Epithelial cell of esophagus (primary cell): ENCODE measurements at places on chromosomes 7 and 10.

- no peak for DNase-seq
These were observed 134.8 kb upstream of the BMPER start for GRCh38 chr7:33770576-33770975.

GRCh38 chr7:129083525-129083924 is 28.6 kb upstream of the TNPO3 start:
- DNase-seq, result no peak

- DNase-seq, result peak; percentile 84
These were observed 1212.4 kb downstream of the SORCS1 start for GRCh38 chr10:105952153-105952552.

- DNase-seq, result no peak
These were observed 298.9 kb upstream of the PITRM1 start for GRCh38 chr10:3471472-3471871.

- DNase-seq, result no peak
These were observed 457.6 kb downstream of the PLXNA4 start for GRCh38 chr7:132118641-132119040.

- DNase-seq, result no peak
These were observed 124.8 kb upstream of the TMEM72 start for GRCh38 chr10:44786286-44786850.

DNA sequence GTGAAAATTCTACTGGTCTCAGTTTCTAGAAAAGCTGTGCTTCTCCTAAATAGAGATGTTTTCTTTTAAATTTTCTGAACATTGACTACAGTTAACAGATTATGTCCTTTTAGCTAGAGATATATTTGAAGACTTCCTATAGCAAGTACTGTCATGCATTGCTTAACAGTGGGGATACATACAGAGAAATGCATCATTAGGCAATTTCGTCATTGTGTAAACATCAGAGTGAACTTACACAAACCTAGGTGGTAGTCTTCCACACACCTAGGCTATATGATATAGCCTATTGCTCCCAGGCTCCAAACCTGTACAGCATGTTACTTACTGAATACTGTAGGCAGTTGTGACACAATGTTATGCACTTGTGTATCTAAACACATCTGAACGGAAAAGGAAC is 28.5 kb downstream of the PIK3CG start:
- peak; percentile 88 for DNase-seq

DNA sequence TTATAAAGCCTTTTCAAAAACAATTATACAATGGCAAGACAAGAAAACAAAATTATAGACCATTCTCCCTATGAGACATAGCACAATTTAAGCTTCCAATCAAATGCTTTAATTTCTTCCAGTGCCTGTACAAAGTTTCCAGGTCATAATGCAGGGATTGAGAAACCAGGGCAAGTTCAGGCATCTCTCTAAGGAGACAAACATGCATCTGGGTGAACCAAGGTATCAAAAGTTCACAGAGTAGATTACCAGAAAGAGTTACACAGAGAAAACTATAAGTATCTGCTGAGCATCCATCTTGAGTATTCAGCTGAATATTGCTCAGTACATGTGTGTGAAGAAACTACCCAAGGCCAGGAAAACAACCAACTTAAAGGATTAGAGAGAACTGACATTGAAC is 89.1 kb downstream of the COL28A1 start:
- peak; percentile 93 for DNase-seq

GRCh38 chr7:22090512-22090911 is 144.8 kb upstream of the CDCA7L start:
- DNase-seq, result no peak

GRCh38 chr10:19819419-19820033 is 3.3 kb downstream of the PLXDC2 start:
- DNase-seq, result peak; percentile 79

- peak; percentile 73 for DNase-seq
These were observed 40.3 kb downstream of the PITRM1 start for GRCh38 chr10:3132036-3133025.

GRCh38 chr10:96267234-96267705 is 4.1 kb downstream of the BLNK start:
- peak; percentile 87 for DNase-seq

GRCh38 chr7:71145906-71146901 is 14.3 kb downstream of the GALNT17 start:
- DNase-seq, result no peak

- DNase-seq, result no peak
These were observed 429.3 kb downstream of the CALN1 start for GRCh38 chr7:71982851-71983250.

GRCh38 chr10:132563485-132564248 is 26.1 kb downstream of the INPP5A start:
- DNase-seq, result no peak

DNA sequence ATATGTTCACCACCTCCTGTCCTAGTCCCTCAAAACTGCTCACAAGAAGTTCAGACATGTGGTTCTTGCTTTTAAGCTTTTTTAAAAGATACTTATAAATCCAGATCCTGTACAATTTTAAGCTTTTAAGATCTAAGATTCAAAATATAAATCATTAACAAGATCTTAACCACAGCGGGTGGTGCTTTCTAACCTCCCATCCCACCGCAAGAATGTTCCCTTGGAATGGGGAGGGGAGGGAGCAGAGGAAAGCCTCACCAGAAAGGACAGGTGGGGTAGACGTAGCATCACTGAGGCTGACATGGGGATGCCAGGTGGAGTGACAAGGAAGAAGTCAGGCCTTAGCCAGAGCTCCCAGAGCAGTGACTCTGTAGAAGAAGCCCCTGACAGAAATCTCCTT is 133.5 kb downstream of the C1GALT1 start:
- DNase-seq, result no peak

DNA sequence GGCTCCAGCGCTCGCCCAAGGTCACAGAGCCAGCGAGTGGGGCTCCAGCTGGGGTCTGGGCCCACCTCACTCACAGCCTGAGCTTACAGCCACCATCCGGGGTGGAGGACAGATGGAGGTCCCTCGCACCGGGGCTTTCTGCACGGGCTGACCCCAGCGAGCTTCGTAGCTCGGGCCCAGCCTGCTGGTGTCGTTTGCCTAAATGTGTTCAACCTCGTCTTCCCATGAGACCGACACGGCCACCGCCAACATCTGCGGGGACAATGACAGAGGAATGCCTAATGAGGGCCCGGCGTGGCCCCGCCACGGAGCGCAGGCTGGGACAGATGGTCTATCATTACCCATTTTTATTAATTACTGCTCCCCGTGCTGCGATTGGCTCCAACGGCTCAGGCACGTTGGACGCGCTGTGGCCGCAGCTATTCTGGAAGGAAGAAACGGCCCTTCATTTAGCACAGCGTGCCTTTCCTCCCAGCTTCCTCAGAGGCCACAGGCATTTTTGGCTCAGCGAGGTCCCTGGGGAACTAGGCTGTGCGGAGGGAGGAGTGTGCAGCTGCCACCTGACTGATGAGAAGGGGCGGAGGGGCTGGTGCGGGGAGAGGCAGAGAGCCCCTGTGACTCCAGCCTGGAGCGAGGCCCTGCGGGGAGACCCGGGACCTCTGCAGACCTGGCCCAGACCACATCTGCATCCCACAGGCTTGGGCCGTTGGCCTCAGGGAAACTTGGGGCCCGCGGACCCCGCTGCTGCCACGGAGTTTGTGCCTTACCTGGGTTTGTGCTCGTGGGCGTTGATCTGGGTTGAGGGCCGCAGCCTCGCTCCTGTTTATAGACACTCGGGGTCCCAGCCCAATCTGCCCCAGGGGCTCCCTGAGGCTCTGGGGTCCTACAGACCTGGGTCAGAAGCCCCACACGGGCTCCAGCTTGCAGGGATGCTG is 22.9 kb upstream of the ELFN1 start:
- no peak for DNase-seq

DNA sequence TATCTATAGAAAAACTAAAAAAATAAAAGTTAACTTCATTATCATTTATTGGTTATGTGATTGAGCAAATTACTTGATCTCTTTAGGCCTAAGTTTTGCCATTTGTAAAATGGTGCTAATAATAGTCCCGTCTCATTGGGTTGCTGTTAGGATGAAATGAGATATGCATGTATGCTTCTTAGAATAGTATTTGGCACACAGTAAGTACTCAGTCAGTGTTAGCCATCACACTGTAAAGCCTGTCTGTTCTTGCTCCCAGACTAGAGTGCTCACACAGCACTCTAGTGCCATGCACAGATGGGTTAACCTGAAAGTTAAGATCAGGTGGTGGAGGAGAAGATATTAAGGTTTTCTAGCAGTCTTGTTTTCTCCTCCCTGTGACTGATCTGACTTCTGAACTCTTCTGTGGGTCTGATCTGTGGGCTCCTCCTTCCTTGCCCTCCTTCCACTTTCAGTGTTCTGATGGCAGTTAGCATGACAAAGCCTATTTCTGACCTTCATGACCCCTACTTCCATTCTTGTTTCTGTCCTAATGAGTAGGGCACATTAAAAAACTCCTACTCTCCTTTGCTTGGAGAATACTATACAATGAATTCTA is 167.5 kb downstream of the RNLS start:
- no peak for DNase-seq

GRCh38 chr7:123271231-123271630 is 71.5 kb upstream of the SLC13A1 start:
- DNase-seq, result peak; percentile 9

DNA sequence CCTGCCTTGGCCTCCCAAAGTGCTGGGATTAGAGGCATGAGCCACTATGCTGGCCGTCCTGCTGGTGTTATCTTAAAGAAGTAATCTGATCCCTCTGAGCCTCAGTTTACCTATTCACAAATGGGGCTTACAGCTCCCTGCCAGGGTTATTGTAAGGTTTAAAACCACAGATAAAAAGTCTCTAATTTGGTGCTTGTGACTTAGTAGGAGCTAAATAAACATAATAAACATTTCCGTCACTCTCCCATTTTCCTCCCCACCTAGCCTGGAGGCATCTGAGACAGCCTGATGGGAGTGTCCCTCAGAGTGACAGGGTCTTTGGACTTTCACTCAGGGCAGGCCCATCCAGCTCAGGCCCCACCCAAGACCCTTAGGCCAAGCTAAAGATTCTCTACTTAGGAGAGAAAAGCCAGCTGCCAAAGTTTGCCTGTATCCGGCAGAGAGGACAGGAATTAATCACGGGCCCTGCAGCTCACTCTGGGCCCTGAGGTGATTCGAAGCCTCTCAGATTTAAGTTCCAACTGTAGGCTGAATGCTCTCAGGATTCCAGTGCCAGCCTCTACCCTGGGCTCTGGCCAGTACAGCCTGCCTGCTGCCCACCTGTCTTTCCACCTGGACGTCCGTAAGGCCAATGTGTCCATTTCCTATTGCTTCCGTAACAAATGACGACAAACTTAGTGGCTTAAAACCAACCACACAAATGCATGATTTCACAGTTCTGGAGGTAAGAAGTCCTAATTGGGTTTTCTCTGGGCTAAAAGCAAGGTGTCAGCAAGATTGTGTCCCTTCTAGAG is 21.8 kb upstream of the DUSP5 start:
- DNase-seq, result no peak

- no peak for DNase-seq
These were observed 280.5 kb downstream of the POM121L12 start for GRCh38 chr7:53315981-53316380.

DNA sequence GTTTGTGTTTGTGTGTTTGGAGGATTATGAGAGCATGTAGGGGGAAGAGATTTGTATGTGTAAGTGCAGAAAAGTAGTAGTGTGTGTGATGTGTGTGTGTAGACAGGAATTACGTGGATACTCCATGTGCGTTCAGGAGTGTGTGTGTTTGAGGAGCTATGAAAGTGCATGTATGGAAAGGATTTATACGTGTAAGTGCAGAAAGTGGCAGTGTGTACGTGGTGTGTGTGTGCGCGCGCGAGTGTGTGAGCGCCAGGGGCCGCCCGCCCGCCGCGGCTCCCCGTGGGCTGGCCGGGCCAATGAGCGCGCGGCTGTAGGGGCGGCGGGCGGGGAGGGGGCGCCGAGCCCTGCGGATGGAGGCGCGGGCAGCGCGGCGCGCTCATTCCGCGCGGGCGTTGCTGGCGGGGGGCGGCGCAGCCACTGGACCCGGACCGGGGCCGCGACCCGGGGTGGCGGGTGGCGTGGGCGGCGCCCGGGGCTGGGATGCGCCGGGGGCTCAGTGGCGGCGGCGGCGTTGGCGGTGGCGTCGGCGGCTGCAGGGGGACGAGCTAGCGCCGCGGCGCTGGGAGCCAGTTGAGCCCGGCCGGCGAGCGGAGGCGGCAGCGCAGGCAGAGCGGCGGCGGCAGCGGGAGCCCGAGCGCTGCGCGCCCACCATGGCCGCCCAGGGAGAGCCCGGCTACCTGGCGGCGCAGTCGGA is at the start of gene BICC1:
Gene BICC1 (plus strand): TSS at position 382 of the 697 bp plus-strand sequence. CDS start 272 bp downstream, at position 654.
- peak; percentile 39 for DNase-seq

DNA sequence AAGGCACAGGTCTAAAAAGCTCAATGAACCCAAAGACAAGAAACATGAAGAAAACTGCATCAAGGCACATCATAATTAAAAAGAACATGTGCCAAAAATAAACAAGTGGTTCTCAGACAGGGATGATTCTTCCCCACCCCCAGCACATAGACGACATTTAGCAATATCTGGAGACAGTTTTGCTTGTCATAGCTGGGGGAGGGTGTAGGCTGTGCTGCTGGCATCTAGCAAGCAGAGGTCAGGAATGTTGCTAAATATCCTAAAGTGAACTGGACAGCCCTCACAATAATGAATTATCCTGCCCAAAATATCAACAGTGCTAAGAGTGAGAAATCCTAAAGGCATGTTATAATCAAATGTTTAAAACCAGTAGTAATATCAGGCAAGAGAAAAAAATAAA is 122.6 kb downstream of the MICU1 start:
- DNase-seq, result no peak

DNA sequence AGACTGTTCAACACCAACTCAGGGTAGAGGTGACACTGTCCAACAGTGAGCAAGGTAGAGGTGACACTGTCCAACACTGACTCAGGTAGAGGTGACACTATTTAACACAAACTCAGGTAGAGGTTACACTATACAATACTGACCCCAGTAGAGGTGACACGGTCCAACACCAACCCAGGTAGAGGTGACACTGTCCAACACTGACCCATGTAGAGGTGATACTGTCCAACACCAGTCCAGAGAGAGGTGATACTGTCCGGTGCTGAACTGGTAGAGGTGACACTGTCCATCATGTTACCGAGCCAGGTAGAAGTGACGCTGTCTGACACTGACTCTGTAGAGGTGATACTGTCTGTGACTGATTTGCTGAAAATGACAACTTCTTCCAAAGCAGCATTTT is 102.4 kb downstream of the GATA3 start:
- no peak for DNase-seq

DNA sequence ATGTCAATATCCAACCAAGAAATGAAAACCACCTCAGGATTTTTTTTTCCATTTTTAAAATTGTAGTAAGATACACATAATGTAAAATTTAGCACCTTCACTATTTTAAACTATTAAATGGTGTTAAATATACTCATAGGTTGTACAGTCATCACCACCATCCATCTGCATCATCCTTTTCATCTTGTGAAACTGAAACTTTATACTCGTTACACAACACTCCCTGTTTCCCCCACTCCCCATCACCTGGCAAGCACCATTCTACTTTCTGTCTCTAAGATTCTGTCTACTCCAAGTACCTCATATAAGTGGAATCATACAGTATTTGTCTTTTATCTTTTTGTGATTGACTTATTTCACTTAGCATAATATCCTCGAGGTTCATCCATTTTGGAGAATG is 335.2 kb upstream of the NPSR1 start:
- DNase-seq, result peak; percentile 76

GRCh38 chr10:80713398-80713928 is 175.8 kb downstream of the SH2D4B start:
- DNase-seq, result no peak
